GM12864 (cell line): ENCODE measurements at places on chromosomes 16 and 17.

DNA sequence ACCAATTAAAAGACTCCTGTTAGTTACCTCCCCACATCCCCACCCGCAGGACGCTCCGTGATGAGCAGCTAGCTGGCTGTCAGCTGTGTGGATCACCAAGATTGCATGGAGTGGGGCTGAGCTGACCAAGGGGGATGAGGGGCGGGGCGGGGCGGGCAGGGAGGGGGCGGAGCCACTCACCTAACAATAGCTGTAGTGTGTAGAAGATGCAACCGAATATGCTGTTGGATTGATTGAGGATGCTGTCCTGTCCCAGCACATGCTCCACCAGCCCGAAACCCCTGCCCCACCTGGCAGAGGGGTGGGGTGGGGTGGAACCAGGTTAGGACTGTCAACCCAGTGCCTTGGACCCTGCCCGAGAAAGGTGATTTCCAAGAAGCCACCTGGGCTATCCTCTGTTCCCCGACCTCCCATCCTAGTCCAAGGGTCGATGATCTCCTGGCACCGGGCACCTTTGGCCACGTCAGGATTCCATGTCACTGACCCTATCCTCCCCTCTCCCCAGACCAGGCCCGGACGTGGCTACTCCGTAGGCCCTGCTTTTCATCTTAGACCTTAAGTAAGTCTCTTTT, 1.4 kb downstream of the VKORC1 start:
- DNase-seq, result no peak

DNA sequence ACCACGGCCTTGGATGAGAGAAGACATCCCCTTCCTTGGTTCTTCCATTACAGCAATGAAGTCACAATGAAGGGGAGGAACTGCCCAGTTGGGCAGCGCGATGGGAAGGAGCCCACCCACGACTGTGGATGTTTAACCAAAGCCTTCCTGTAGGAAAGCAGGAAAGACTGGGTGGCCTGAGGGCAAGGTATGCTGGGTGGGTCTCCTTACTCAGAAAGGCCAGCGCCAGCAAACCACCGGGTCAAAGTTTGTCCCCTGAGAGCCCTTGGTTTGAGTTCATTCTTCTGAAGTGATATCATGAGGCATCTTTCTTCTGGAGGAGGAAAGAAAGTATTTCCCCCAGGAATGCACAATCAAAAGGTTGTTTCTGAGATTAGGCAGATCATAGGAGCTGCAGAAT, 105.2 kb downstream of the C16orf95 start:
- no peak for DNase-seq

DNA sequence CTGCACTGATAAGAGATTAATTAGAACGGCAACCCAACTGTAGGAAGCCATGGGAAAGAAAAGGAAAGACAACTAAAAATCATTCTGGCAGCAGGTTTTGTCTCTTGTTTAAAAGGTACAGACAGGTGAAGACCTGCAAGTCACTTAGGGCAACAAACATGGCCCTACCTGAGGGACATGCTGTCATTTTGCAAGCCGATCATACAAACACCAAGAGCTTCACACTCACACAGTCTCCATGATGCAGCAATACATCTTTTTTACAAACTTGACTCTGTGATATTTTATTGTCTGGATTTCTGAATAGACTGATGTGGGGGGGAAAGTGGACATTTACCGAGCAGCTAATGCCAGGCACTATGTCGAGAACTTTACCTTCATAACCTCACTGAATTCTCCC, 101.8 kb downstream of the PARN start:
- no peak for DNase-seq

GRCh38 chr16:23072769-23073549, 76.3 kb downstream of the USP31 start:
- no peak for DNase-seq

DNA sequence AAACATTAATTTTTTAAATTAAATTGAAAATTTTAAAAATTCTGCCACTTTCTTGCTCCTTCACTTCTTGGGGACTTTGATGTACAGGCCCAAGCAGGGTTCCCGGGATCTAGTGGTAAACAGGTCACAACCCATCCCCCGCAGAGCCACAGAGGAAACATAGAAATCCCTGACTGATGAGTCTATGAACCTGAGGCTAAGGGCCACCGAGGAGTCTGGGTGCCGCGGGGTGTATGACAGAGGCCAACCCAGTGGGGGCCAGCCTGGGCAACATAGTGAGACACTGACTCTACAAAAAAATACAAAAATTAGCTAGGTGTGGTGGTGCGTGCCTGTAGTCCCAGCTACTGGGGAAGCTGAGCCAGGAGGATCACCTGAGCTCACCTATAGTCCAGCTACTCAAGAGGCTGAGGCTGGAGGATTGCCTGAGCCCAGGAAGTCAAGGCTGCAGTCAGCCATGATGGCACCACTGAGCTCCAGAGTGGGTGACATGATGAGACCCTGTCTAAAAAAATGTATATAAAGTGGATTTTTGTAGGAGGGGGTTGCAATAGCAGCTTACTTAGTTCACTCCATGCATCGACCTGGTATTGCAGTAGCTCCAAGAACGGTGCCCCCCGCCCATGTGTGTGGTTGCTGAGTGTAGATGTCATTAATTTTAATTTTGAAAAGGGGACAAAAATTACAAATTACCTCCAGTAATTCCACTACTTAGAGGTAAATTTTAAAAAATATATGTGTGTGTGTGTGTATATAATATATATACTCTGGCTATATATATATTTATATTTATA, 9.2 kb upstream of the FLYWCH1 start:
- no peak for DNase-seq

GRCh38 chr17:81961087-81961511, at the start of gene NOTUM:
Gene NOTUM (minus strand): TSS chr17:81961187. CDS start chr17:81960909, 278 bp downstream.
- DNase-seq, result no peak

DNA sequence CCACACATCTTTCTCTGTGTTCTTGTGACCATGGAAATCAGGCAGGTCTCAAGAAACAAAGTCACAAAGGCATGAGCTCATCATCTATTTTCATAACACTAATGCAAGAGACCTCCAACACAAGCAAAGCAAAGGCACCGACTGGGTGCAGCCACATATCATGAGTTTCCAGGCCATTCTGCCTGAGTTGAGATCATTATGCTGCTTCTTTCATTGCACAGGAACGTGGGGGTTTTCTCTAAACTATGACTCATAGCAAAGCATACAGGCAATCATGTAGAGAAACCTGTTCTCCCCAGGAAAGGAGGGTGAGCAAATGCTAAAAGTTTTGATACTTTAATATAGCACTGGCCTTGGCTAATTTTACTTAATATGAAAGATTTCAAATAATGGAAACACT, 60.7 kb downstream of the GRIN2A start:
- DNase-seq, result no peak

DNA sequence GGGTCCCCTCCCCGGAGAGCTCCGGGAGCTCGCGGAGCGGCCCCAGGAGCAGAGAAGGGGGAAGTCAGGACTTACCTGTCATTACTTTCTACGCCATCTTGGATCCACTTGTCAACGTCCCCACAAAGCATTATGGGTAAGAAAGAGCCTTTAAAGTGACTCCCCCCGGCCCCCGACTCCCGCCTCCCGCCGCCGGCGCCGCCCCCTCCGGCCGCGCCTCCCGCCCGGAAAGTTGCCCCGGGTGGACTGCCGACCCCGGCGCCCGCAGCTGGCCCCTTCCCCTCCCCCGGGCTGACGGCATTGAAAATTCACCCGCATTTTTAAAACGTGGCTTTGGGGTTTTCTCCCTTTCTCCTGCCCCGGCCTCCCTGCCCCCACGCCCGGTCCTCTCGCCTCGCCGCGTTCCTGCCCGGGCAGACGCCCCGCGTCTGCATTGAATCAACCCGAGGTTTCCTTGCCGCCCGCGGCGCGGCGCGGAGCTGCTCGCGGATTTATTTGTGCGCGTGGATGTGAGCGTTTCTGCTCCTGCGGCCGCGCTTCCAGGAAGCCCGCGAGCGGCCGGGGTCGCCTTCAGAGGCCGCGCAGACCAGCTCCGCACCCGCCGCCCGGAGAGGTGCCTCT, at the start of gene HELZ:
TSS of gene HELZ (minus strand) at position 124 of the 621 bp plus-strand sequence. CDS start 26,392 bp downstream, outside the sequence.
- peak; percentile 56 for DNase-seq

- DNase-seq, result no peak
Measured at GRCh38 chr17:8957721-8958120, 7.8 kb downstream of the PIK3R5 start.

- no peak for DNase-seq
Measured at GRCh38 chr16:48936811-48937210, 326.8 kb upstream of the N4BP1 start.

- DNase-seq, result no peak
Measured at GRCh38 chr17:72702998-72703397, 389.5 kb downstream of the SLC39A11 start.

DNA sequence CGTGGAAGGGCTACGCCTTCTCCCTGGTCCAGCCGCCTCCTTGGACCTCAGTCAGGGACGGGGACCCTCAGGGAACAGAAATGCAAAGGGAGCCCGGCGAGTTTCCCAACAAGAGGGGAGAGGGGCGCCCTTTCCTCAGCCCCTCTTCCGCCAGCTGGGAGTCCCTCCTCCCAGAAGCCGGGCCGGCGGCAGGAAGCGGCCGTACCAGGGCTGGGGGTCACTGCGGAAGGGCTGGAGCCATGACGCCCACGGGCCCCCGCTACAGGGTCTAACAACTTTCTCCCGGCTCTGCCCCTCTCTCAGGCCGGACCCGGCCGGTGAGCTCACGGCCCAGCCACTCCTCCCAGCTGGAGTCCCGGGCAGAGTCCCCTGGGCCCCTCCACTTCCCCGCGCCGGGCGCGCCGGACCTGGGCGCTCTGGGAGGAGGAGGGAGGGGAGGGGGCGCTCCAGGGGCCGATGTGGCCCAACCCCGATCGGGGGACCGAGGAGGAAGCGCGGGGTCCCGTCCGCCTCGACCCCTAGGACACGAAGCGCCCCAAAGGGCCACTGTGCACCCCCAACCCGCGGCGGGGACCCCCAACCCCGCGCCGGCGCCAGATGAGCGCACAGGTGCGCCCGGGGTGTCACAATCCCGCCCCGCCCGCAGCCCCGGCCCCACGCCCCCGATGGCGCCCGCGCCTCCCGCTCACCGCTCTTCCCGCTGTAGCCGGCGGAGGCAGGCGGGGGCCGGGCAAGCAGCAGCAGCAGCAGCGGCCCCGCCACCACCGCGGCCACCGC, 578 bp downstream of the PGAP6 start:
- DNase-seq, result no peak

- DNase-seq, result no peak
Measured at GRCh38 chr16:49662569-49662968, 193.3 kb downstream of the ZNF423 start.

DNA sequence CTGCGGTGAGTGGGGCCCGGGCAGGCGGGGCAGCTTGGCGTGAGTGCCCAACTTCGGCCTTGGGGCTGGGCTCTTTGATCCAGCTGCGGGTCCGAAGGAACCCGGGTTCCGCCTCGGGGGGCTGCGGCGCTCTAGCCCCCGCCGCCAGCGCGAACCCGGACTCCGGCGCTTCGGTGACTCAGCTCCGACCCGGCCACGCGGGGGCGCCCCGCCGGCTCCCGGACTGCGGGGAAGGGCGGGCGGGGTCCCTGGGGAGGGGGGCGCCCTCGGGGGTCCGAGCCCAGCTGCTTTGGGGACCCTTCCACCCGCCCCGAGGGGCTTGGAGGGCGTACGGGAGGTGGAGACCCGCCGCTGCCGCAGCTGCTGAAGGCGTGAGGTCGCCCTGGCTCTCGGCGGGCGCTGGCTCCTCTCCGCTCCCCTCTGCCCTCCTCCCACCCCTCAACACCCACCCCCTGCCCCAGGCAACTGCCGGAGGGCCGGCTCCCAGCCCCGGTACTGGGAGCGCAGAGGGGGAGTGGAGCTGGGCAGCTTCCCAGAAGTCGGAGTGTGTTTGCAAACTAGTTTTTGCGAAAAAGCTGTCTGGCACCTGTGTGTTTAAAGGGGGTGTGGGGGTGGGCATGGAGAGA, 516 bp downstream of the CPNE2 start:
- no peak for DNase-seq

DNA sequence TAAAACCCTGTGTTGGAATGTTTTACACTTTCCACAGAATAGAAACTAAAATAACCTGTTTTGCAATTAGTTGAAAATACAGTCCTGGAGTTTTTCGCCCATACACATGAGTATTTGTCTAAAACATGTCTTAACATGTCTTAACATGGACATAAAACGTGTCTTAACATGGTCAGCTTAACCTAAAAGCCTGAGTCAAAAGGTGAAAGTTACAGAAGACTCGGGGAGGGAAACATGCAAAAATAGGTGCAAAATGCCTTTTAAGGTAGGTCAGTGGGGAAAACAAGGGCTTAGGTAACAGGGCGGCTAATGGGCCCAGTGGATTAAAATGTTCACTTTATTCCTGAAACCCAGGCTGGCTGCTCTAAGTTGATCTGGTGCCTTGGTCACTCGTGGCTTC, 56.1 kb upstream of the RBL2 start:
- DNase-seq, result no peak

GRCh38 chr17:51948128-51948527, 210.4 kb downstream of the CA10 start:
- no peak for DNase-seq

DNA sequence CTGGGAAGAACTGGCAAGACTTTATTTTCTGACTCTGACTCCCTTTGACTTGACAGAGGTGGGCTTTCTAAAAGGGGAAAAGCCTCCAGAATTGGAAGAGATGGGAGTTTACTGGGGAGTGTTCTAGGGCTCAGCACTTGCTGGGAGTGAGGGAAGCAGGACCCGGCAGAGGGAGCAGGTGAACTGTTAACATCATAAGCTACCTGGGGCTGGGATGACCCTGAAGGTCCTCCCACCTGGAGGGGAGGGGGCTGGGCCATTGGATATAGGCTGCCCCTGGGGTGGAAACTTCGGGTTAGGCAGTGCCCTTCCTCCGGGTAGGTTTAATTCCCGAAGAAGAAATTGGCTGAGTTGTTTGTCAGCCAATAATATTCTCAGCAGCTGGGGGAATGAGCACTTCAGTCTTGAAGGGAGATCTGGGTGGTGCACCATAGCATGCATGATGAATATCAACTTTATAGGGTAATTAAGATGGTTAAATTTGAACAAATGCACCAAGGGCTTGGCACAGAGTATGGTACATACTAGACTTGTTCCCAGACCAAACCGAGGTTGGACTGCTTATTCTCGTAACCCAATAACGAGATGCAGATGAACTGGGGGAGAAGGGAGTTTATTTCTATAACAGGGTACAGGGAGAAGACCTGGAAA, 337.0 kb downstream of the HAPSTR1 start:
- DNase-seq, result no peak

GRCh38 chr17:40106760-40107521, 6.6 kb upstream of the NR1D1 start:
- no peak for DNase-seq

GRCh38 chr17:37086948-37087347, 138.2 kb downstream of the AATF start:
- no peak for DNase-seq

- no peak for DNase-seq
Measured at GRCh38 chr17:9240659-9241370, 219.5 kb downstream of the NTN1 start.

- DNase-seq, result no peak
Measured at GRCh38 chr16:68396481-68396880, 51.8 kb downstream of the SMPD3 start.

DNA sequence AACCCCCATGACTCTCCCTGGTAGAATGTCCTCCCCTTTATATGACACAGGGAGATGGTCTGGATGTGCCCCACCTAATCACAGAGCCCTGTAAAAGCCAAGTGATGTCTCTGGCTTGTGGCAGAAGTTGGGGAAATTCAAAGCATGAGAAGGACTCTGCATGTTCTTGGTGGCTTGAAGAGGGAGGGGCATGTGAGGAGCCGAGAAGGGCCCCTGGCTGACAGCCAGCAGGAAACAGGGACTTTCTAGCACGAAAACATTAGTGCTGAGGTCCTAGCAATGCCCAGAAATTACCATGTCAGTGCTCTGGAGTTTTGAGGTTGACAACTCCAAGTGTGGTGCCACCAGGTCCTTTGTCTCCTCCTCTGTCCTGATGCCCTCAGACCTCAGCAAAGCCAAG, 75.9 kb downstream of the USP22 start:
- no peak for DNase-seq

- no peak for DNase-seq
Measured at GRCh38 chr17:43169561-43170139, 1.4 kb upstream of the NBR1 start.
